ENCODE measurements at places on chromosomes 5 and 9.

GRCh38 chr9:134724202-134724911, 82.8 kb downstream of the COL5A1 start:
- DNase-seq, result no peak

DNA sequence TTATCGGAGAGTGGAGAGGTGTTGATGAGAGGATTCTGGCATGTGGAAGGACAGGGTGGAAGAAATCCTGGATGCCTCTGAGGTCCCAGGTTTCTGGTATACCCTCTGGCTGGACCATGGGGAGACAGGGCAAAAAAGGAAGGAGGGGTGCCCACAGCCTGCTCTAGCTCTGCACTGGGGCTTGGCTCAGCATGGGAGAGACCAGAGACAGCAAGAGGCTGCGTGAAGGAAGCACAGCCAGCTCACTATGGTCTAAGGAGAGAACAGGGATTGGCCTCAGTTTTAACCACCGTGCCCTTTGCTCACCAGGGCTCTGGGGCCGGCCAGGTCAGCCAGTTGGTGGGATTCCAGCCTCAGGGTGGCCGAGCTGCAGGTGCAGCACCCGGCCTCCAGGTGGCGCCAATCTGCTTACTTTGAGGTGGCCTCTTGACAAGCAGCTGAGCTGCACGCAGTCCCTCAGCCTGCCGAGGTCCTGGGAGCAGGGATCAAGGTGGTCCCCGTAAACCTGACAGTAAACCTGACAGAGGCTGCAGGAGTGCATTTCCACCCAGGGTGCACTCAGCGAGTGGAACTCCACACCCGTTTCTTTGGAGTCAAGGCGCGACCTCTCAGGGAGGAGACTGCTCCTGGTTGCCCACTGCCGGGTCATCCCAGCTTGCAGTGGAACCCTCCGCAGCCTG, 25.0 kb upstream of the SPTLC1 start:
- DNase-seq, result peak; percentile 61

DNA sequence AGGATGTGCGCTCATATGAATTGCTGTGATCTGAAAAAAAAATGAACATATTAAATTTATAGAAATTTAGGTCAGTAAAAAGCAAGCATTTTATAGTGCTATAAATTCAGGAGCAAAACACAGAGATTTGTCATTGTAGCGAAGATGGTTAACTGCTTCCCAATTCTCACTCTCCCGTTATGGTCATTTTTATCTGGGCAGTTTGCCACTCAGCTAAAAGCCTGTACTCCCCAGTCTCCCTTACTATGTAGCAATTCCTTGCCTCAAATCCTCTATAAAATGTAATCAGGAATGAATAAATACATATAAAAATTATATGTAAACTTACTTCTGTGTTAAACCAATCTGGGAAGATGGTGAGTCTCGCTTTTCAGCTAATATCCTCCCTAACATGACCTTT, 471.5 kb downstream of the HINT1 start:
- no peak for DNase-seq

DNA sequence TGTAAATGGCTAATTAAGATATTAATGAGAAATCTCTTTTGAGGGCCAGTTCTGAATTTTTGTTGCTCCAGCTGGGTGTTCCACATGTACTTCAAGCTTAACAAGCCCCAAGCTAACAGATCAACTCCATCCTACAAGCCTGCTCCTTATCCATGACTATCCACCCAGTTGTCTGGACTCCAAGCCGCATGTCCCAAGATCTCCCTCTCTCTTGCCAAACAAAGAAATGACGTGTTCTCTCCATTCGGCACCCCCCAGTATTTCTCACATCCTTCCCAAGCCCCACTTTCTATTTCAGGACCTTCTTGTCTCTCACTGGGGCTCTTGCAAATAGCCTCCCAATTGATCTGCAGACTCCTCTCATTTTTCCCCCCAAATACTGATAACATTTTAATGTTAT, 15.8 kb upstream of the PTPN3 start:
- no peak for DNase-seq

DNA sequence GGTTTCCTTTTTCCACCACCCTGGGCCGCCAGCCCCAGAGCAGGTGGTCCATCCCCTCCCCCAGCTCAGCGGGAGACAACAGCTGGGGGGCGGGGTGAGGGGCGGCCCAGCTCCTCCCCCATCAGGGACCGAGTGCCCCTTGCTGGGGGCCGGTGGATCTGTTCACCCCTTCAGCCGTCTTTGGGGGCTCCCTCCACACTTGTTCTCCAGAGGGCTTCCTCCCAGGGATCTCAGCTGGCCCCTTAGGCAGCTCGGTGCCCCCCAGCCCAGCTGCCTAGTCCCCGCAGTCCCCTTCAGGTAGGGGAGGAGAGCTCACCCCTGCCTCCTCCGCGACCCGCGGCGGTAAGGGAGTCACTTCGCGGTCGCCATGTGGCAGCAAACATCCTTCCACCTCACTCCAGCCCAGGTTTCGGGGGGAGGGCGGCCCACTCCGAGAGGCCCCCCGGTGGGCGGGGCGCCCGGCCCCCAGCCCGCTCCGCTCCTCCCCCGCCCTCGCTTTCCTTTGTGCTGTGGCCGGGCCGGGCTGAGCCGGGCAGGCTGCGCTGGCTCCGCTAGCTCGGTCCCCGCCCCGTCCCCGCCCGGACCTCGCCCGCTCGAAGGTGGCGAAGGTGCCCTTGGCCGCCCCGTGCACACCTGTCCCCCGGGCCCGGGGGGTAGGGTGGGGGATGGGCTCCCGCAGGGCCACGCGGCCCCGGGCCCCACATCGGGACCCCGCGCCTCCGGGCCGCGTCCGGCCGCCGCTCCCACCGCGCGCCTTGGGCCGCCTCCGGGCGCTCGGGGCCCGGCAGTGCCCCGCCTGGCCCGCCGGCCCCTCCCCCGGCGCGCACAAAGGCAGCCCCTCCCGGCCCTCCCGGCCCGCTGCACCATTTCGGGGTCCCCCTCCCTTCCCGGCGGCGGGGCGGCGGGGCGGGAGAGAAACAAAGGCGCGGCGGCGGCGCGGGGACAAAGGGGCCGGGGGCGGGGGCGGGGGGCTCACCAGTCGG, 683 bp downstream of the DBN1 start:
- no peak for DNase-seq

Measured in SHP77 (cell line).